ENCODE measurements at places on chromosomes 7 and 10.
A peak's percentile ranks its signal among the peaks of the same experiment; 100 is the strongest.

DNA sequence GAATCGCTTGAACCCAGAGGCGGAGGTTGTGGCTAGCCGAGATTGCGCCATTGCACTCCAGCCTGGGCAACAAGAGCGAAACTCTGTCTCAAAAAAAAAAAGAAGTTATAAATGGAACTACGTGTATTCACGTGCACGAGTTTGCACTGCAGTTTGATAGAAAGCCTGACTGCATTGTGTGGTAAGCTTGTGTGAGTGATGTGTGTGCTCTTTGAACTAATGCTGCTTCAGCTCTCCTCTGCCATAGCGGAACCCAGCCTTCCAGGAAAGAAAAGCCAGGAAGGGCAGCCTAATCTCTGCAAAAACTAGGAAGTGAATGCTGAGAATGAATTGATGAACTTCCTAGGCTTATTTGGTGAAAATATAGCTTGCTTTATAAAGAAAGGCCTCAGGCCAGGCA, 15.6 kb upstream of the MKRN1 start:
- DNase-seq: no peak

DNA sequence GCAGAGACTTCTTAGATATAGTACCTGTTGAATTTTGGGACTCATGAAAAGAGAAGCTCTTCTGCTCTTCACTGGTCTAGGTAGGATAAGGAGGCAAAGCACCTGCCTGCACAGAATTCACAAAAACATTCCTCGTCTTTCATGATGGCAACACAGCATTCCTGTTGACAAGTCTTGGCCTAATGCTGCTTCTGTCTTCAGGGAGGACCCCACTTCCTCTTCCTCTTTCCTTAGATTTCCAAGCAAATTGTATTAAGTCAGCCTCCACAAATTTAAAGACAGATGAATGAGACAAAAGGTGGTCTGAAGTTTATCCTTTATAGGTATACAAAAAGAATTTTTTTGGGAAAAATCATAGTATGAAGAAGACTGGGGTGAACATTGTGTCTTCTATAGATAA, 64.9 kb downstream of the DNAJB9 start:
- DNase-seq: no peak

DNA sequence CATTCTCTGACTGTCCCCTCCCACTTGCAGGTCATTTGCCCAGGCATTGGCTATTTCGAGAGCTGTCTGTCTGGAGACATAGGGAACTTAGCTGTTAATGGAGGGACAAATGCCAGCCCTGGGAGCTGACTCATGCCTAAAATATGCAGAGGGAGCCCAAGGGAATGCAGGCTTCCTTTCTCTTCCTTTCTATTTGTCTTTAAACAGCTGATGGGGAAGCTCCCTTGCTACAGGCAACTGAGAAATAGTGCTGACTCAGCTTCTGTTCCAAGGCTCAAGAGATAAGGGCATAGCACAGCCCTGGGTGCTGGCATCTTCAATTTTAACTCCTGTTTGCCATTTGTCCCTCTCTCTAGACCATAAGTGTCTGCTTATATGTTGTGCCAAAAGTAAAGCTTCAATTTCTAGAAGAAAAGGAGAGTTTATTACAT, 82.7 kb upstream of the C1GALT1 start:
- DNase-seq: no peak

DNA sequence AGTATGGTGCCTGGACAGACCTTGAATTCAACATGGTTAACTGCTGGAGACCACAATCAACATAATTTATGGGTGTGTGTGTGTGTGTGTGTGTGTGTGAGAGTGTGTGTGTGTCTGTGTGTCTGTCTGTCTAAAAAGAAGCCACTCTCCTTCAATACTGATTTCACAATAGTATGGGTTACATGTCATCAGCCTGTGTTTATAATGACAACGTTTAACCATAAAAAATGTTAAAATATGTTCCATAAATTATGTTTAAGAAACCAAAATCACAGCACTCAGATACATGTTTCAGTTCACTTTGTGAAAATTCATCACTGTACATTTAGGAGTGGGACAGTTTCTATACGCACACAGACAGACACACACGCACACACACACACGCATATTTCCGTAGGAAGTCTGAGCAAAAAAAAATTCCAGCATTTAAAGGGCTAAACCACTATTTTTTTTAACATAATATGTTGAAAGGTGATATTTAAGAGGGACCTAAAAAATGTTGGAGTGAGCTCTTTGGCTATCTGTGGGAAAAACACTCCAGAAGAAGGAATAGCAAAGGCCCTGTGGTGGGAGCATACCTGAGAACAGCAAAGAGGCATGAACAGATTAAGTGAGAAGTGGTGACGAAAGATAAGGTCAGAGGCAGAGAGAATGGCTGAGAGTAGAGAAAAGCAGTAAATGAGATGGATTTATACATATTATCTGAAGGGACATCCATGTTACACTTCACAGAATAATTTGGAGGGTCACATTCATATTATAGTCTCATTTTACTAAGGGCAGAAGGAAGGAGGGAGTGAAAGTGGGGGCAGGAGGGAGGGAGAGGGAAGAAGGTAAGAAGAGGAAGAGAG, 10.9 kb downstream of the PDZD8 start:
- no peak for DNase-seq

GRCh38 chr7:158957921-158958491, 101.6 kb downstream of the DYNC2I1 start:
- DNase-seq: peak; percentile 19

DNA sequence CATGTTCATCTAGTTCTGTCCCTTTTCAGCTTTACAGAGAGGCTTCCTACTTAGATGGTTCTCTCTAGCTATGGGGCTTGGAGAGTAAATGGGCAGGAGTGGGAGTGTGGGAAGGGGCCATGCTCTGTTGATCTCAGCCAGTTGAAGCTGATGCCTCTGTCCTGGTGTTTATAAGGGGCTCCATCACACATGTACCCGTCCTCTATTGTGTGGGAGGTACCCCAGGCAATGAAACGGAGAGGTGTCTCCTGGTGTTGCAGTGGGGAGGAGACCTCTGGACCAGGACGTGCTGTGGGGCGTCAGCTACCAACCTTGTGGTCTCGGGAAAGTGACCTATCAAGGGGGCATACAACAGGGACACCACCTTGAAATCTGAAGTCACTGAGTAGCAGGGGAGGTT, 173.5 kb downstream of the CELF2 start:
- DNase-seq: no peak

DNA sequence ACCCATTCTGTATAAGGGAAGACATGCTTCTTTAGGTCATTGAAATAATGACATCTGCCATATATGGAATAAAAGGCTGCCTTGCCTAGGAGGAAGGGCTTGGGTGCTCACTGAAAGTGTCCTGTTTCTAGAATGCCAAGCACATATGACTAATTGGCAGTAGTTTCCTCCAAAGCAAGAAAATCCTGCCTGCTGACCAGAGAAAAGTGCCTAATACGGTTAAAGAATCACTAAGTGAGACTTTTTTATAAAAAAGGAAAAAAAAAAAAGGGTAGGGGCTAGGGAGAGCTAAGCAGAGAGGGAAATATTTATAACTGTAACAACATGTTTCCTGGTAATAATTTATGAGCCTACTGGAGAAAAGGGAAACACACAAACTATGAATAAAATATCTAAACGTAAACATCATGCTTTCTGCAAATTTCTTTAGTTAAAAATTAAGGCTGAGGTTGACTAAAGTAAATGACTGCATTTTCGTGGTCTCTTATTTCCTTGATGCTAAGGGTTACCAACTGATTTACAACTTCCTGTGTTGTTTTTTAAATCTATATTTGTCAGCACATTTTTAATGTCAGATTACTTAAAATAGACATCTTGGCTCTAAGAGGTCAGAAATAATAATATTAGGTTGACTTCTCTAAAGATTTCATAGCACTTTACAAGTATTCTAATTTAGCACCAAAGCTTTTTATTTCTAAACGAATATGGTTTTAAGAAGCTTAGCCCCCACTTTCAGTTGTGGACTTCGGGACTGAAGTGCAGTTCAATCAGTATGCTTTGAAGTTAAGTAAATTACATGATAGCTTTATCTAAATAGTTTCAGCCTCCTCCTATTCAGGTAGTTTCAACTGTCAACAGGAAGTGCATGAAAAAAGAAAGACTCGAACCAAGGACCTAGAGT, 89.6 kb downstream of the CABCOCO1 start:
- DNase-seq: no peak
